ENCODE measurements at places on chromosomes 3 and 15.

GRCh38 chr3:51585197-51585596 is 46.7 kb downstream of the RAD54L2 start:
- no peak for DNase-seq

GRCh38 chr3:16350597-16351318 is 85.7 kb downstream of the OXNAD1 start:
- peak; percentile 83 for DNase-seq

DNA sequence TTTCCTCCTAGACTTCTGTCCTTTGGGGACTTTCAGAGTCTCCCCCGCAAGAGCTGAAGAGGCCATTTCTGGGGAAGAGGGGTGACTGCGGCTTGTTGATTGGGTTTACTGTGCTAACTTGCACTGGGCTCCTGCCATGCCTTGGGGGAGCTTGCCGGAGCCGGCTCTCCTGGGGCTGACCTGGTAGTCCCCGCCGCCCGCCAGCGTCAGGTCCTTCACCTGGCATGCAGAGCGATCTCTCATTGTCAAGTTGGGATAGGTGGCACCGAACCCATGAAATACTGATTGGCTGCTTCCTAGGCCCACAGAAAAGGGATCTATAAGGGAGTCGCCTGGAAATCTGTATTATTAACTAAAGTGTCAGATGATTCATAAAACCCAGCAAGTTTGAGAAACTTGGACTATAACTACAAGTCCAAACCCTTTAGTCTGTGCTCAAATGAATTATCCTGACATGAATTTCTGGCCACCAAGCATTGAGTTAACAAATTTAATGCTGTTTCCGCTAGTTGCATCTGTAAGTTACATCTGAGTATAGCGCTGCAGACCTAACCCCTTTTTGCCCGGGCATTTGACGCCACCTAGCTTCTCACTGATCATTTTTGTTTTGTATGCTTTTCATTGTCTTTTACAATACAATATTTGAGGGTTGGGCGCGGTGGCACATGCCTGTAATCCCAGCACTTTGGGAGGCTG is 607 bp upstream of the IMP3 start:
- DNase-seq: peak; percentile 59

- DNase-seq: no peak
Measured at GRCh38 chr3:116056280-116056679, 389.0 kb downstream of the LSAMP start.

DNA sequence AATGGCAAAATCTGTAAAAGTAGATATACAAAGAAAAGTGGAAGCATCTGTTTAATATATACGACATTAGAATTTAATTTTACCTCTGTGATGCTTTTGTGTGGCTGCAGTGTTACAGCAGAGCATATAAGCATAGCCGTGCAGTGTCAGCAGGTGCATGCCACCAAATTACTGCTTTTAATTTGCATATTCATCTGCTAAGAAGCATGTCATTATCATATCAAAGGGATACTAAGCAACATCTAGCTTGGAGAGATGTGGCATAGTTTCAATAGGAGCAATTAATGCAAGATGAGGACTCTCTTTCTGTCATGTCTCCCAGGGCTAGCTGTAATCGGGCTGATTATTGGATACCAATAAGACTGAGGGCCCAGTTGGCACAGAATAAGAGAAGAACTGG is 214.4 kb upstream of the SOX2 start:
- DNase-seq: no peak

- DNase-seq: peak; percentile 40
Measured at GRCh38 chr3:50356553-50356952, 2.8 kb downstream of the TMEM115 start.

DNA sequence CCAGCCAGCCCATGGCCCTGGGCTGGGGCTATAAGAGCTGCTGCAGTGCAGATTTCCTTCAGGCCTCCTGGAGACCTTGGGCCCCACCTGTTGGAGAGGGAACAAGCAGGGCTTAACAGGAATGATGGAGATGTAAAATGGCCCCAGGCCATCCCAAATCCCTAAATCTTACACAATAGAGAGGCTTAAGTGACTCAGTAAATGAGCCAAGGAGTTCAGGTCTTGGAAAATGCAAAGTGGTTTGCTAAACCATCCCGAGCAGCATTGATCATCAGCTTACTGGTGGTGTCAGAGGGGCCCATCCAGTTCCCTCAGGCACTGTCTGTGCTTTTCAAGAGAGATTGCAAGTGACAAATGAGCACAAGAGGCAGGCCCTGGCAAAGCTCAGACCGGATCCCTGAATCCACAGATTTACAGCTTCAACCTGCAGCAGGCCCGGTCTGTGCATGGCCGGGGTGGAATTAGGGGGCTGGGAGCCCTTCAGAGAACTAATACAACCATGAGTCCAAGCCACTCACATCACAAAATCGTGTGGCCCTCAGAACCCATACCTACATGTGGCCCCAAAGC is 325.4 kb downstream of the UACA start:
- no peak for DNase-seq

- no peak for DNase-seq
Measured at GRCh38 chr3:18354701-18355100, 70.4 kb downstream of the SATB1 start.

- peak; percentile 79 for DNase-seq
Measured at GRCh38 chr15:43469867-43470266, 23.1 kb downstream of the TP53BP1 start.

GRCh38 chr3:188280627-188281026 is 126.7 kb downstream of the LPP start:
- DNase-seq: no peak

DNA sequence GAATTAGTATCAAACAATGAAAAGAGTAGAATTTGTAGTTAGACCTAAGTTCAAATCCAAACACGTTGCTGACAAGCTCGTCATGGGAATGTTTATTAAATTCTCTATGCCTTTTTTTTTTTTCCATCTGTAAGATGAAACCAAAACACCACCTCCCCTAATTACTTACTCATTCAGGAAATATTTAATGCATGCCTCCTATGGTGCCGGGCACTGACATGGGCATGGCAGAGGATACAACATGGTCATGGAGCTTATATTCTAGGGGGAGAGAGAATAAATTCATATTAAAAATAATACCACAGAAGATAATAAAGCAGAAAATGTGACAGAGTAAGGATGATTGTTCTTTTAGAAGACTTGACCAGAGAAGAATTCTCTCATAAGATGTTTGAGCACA is 215.8 kb downstream of the RYR3 start:
- no peak for DNase-seq

- no peak for DNase-seq
Measured at GRCh38 chr3:168220556-168220955, 124.8 kb upstream of the GOLIM4 start.

DNA sequence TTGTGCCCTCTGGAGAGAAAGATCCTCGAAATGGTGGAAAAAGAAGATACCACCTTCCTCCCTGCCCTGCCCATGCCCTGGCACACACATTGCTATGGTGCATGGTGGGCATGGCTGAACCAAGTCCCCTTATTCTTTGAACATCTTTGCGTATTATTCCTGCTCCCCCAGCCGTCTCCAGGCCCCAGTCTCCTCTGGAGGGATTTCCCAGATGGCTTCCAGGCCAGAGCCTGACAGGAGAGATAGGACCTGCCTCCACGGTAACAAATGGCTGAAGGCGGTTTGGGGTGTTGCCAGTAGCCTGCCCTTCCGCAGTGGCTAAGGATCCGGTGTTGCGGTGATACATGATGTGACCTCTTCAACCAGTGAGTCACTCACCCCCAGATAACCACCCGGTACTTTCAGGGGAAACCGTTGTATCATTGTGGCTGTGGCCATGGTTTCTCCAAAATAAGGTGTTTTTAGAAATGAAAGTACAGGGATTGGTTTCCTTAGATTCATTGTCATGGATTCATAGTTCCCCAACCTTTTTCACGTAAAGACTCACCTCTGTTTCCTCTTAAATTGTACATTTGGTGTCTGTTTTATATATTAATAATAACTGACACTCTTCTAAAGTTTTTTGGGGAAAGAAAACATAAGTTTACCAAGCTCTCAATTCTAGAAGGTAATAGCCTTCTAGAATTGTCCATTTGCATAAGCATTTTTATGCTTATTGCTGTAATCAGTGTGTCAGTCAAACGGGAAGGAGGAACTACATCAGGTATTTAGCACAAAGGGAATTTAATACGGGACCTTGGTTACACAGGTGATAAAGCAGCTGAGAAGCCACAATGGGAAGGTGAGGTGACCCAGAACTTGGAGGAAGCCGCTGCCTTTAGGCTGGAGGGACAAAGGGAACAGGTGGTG is 25.9 kb downstream of the SMAD3 start:
- DNase-seq: peak; percentile 96

GRCh38 chr3:64343689-64344430 is 118.6 kb upstream of the PRICKLE2 start:
- DNase-seq: peak; percentile 33

GRCh38 chr3:178520451-178520850 is 15.8 kb upstream of the KCNMB2 start:
- no peak for DNase-seq

DNA sequence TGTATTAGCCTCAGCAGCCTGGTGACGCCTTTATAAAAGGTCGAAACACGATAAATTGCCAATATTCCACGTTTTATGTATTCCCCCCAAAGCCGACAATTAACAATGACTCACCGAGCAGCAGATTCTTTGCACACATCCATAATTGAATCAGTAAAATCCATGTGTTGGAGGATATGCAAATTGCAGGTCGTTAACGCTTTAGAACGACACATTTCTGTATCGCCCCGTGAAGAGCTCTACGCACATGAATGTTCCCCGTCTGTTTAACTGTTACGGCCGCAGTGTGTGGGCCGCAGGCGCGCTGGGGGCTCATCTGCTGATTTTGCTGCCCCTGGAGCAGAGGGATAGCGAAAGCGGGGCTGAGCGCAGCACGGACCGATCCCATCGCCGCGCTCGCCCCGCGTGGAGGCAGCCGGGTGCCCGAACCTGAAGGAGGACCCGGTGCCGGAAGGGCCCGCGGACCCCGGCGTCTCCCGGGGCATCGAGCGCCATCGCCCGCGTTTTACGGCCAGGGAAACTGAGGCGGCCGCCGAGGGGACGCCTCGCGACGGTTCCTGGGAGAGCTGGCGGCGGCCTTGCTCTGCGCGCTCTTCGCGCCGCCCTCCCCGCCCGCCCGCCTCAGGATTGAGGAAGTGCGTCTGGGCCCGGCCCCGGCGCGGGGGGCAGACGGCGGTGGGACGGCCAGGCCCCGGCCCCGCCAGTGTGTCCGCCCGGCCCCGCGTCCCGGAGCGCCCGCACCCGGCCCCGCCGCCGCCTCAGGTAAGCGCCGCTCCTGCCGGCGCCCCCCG is at the start of gene LRRK1:
Gene LRRK1 (plus strand): TSS at position 668 of the 791 bp plus-strand sequence. CDS start 5,276 bp downstream, outside the sequence.
- peak; percentile 50 for DNase-seq

GRCh38 chr3:194330579-194330978 is 20.5 kb downstream of the CPN2 start:
- peak; percentile 74 for DNase-seq

All from fibroblast of the aortic adventitia (primary cell).